Right atrium auricular region (tissue), 2 donors: ENCODE measurements at places on chromosomes 16 and 17.

GRCh38 chr17:29732613-29733012 lies 109.9 kb upstream of the CORO6 start:
- no peak for DNase-seq

DNA sequence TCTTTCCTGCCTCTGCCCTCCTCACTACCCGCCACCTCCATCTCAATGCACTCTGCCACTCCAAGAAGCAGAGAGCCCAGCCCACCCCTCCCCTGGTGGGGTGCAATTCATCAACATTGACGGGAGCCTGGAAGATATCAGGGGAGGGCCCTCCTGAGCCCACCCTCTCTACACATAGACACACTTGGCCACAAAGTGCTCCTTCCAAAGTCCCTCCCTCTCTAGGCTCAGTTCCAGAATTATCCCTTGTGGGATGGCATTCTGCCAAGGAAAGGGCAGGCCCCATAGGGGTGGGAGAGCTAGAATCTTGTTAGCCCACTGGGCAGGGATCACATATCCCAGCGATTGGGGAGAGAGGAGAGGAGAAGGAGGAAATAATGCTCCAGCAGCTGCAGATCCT lies 66.2 kb downstream of the TMEM132E start:
- no peak for DNase-seq

DNA sequence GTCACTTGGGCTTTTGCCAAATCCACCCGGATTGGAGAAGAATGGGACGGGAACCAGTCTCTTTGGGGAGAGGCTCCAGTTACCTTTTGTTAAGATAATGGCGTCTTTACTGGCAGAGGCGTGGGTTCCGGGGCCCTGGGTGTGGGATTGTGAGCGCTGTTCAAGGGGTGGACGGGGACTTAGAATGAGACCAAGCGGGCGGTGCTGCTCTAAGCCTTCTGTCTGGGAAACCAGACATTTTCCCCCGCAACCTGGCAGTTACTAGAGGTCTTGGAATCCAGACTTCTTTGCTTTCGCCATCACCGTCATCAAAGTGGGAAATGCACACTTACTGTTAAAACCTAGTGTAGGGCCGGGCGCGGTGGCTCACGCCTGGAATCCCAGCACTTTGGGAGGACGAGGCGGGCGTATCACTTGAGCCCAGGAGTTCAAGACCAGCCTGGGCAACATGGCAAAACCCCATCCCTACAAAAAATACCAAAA lies 706 bp downstream of the TEN1 start:
- DNase-seq = peak; percentile 75

DNA sequence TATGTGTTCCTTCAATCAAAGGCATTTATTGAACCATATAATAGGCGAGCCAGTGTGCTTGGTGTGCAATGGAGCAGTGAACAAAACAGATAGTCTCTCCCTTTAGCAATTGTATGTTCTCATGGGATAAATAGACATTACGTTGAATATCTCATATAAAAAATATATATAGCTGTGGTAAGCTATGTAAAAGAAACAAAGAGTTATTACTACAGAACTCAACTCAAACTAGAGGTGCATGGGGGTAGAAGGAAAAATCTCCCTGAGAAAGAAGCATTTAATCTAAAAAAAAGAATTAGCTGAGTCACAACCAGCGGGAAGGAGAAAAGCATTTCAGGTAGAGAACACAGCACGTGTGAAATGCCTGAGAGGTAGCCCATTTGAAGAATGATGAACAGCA lies 919.3 kb downstream of the CDH11 start:
- no peak for DNase-seq

- peak; percentile 21 for DNase-seq
Measured at GRCh38 chr16:65936096-65936495, 430.4 kb upstream of the CDH5 start.

DNA sequence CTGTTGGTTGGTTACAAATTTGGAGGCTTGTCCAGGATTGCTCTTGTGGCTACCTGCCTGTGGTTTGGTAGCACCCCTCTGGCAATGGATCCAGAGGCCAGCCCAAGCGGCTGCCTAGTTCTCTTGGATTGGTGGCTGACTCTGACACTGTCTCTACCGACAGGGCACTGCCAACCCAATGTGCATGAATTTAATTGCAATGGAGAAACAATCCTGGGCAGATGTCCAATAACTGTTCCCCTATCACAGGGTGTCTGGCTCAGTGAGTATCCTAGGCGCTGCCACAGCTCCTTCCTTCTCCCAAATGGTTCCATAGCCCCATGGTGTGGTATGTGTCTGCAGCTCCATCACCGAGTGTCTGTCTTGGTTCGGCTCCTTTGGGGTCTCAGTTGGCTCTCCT lies 19.5 kb downstream of the N4BP1 start:
- DNase-seq = no peak

DNA sequence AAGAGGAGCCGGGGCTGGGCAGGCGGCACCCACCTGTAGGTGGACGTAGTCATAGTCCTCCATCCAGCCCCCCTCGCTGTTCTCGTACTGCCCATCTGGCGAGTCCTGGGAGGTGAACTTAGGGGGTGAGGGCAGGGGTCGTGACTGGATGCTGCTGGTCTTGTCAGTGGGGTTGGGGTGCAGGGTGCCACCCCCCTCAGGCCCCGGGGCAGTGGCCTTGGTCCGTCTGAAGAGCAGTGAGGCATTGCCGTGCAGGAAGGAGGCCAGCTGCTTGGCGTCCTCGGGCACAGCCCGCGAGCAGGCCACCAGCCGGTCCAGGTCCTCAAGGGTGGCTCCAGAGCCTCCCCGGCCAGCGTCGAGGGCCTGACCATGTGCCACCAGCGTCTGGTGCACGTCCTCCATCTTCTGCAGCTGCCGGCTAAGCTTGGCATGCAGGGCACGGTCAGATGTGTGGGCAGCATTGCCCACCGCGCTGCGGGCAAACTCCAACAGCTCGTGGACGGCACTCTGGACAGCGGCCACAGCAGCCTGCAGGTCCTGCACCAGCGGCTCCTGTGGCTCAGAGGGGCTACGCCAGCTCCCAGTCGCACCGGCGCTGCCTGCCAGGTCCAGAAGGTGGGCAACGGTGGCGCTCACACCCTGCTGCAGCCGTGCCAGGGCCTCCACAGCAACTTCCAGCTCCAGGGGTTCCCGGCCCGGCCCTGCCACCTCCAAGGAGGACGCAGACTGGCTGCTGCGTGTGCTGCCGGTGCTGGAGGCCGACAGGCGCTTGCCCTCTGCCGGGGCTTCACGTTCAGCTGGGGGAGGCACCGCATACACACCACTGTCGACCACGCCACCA lies 16.3 kb downstream of the CTRB1 start:
- DNase-seq = no peak

DNA sequence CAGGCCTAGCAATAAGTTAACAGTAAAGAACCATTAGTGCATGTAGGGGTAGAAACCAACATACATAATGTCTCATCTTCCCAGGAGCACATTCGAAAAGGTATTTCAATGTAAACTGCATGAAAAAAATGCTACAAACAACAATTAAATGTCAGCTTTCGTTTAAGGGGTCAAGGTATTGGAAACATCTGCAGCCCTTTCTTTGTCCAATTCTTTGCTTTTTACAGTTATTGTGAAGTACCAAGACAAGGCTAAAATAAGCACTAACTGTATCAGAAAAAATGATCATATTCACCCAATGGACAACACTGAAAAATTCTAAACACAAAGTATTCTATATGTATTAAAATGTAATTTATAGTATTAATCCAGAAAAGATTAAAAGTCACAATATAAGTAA lies 37.9 kb downstream of the GPATCH8 start:
- no peak for DNase-seq

DNA sequence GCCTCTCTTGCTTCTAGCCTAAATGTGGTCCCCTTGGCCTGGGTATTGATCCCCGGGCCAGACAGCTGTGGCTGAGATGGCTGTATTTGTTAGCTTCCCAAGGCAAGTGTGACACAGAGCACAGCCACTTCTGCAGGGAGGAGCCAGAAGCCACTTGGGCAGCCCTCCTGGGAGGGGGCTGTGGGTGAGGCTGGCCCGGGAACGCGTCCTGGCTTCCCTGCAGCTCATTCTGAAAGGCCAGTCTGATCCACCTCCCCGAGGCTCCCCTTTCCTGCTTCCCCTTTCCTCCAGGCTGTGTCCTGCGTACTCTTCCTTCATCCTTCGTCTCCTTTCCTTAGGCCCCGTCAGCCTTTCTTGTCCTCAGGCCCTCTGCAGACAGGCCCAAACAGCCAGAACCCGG lies 8.0 kb downstream of the SERPINF2 start:
- DNase-seq = no peak

DNA sequence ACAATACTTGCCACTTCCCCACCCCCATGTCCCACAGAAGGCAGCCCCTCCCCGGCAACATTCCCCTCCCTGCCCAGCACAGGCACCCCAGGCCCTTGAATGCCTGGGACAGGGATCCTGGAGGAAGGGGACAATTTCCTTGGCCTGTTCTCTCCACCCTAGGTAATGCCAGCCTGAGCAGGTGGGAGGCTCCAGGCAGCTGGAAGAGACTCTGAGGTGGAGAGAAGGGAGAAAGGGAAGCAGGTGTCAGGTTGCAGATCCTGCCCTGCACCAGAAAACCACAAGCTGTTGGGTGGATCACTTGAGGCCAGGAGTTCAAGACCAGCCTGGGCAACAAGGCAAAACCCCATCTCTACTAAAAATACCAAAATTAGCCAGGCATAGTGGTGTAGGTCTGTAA lies 8.9 kb downstream of the MPP2 start:
- no peak for DNase-seq

DNA sequence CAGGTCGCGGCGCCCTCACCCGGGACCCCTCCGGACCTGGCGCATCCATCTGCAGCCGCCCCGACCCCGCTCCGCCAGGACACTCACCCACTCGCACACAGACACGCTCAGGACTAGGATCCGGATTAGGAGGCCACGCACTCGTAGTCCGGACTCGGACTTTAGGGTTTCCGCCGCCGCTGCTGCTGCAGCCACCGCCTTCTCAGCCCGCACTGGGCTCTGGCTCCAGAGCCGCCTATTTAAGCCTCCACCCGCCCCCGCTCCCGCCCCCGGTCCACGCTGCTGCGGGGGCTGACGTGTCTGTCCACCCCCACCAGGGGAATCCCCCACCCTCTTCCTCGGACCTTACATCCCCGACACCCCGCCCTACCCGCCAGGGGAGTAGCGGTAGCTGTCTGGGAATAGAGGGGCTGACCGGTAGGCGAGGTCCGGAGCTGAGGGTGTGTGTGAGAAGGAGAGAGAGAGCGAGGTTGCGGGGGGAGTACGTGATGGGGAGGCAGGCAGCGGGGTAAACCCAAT lies at the start of gene RRAD:
TSS of gene RRAD (minus strand) at position 214 of the 519 bp plus-strand sequence. CDS start 356 bp downstream, outside the sequence.
- no peak for DNase-seq

GRCh38 chr16:80366023-80366422 lies 174.8 kb upstream of the DYNLRB2 start:
- no peak for DNase-seq

- peak; percentile 82 for DNase-seq
Measured at GRCh38 chr17:4949321-4950074, 1.2 kb upstream of the PFN1 start.

DNA sequence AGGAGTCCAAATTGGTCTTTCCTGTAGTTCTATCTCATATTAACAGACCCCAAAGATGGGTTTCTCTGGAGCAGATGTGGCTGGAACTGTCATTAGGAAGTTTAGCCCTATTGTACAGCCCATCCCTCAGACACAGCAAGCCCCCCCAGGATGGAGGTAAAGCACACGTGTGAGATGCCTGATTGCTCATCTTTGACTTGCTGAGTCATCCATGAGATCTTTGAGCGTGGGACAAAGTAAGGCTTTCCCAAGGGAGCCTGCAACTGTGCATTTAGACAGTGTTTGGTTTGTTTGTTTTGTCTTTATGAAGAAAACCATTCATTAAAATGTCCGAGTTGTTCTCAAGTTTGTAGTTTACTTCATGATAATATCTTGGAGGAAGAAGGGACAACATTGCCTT lies 145.3 kb upstream of the CDH13 start:
- no peak for DNase-seq

DNA sequence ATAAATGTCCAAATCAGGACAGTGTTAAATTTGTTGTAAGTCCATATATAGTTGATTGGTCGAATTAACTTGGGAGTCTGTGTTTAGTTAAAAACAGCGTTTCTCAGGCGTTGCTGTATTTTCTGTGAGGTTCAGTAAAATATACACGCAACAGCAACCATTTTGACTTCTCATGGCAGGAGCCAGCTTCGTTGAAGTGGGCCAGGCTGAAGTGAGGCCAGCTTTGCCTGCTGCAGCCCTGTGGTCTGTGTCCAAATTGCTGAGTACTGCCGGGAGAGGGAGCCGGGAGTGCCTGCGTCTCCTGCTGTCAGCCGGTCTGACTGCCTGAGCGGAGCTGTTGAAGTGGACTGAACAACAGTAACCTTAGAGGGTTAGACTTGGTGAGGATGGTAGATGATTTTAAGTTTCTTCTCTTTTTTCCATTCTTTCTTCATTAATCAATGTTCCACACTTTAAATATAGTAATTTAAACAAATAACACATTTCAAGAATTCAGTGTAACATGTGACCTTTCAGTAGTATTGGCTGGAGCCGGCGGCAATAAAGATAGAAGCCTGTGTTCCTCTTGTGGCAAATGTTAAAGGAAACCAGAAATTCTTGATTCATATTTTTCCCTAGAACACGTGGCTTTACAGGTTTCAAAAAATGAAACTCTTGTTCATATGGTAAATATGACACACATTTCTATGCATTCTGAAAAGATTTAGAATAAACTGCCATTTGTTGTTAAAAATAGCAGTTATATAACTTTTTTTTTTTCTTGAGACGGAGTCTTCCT lies 37.0 kb upstream of the ZNF750 start:
- peak; percentile 91 for DNase-seq

DNA sequence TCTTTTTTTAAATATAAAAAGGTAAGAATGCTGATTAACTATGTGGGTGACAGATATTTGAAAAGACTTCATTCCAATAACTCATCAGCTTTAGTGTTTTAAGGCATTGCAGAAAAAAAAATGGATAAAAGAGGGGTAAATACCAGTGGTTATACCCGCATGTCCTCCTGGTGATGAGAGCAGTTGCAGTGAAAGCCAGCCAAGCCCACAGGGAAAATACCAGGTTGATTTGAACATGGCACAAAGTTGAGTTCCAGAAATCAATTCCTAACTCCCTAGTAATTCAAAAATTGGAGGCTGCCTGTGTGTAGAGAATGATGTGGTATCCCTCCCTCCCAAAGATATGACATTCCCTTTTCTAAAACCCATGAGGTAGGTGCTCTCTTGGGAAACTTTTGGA lies 453.2 kb upstream of the SOX9 start:
- no peak for DNase-seq

DNA sequence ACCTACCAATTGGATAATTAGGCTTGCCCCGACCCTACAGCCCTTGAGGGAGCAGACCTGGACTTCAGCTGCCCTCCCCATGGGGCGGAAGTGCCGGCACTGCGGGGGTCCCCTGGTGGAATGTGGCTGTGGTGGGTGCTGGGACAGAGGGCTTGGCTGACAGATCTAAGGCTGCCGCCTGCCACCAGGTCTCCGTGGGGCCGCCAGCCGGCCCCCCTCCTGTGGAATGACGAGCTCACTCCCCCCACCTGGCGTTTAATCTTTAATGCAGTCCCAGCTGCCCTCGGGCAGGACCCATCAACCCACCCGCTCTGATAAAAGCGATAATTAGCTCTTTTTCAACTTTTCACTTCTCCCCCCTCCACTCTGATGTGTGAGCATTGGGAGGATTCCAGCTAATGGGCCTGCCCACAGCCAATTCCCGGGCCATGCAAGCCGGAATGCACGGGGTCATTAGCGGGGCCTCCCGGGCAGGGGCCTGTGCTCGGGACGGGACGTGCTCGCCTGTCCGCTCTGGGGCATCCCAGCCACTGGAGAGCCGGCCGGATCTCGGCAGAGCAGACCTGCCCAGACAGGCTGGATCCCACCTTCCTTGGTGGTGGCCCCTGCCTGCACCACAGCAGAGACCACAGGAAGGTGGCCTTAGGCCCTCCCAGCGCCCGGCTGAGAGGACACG lies 28.3 kb upstream of the GOSR2 start:
- no peak for DNase-seq
